ENCODE measurements at places on chromosomes 7 and 10.

DNA sequence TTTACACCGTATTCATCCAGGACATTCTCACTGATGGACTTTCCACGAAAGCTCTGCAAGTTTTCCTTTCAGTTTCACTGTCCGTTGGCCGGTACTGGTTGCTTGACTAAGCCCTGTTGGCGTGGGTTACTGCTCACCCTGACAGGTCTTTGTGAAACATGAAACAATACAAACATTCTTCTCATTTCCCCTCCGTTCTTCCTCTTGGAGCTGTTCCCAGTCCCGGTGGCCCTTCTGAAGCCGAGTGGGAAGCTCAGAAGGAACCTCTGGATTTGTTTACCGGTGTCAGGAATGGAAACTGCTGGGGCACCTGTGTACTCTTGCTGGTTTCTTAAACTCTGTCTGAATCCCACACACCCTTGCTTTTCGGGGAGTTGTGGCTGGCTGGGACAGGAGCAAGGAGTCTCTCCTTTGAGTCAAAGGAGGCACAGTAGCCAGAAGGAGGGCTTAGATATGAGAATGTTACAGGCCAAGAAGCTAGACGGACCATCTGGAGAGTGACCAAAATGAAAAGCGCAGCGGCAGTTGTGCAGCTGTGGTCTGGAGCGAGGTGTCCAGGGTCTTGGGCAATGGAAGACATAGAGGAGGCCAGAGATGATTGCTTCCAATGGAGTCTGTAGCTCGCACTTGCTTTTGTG, 45.7 kb downstream of the LYZL2 start:
- no peak for DNase-seq

DNA sequence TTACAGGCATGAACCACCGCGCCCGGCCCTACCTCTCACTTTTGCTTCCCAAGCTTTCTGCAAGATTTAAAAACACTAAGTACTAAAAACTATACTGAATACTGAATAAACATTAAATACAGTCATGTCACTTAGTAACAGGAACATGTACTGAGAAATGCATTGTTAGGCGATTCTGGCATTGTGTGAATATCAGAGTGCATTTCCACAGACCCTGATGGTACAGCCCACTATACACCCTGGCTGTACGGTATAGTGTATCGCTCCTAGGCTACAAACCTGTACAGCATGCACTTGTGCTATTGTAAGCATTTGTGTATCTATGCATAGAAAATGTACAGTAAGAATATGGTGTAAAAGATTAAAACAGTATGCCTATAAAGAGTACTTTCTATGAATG, 29.1 kb downstream of the PDIA4 start:
- no peak for DNase-seq

GRCh38 chr7:18019555-18019954, 8.1 kb downstream of the PRPS1L1 start:
- DNase-seq, result no peak

DNA sequence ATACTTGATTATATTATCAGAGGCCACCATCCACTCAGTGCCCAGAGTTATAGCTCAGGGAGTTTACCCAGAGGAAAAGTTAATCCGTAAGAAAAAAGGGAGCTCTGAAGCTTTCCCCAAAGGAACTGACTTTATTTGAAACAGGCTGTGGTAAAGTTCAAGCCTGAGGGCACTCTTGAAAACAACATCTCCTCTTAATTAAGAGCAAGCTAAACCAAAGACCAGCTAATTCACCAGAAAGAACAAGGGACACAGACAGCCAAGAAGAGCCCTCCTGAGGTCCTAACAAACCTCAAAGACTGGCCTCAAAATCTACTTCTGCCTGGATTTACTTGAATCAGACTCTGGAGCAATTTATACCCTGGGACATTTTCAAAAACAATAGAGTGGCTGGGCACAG, 159.6 kb upstream of the CHST15 start:
- no peak for DNase-seq

- DNase-seq, result no peak
Observed at GRCh38 chr10:60869652-60870415, 74.2 kb downstream of the RHOBTB1 start.

GRCh38 chr7:11613292-11613930, 218.6 kb downstream of the THSD7A start:
- DNase-seq, result no peak

- no peak for DNase-seq
Observed at GRCh38 chr7:157235357-157236333, 96.9 kb downstream of the UBE3C start.

GRCh38 chr7:4211261-4211660, 470.8 kb upstream of the FOXK1 start:
- no peak for DNase-seq

- DNase-seq, result no peak
Observed at GRCh38 chr10:76291175-76291574, 859.8 kb downstream of the LRMDA start.

- peak; percentile 4 for DNase-seq
Observed at GRCh38 chr10:93115661-93116383, 42.1 kb downstream of the CYP26A1 start.

DNA sequence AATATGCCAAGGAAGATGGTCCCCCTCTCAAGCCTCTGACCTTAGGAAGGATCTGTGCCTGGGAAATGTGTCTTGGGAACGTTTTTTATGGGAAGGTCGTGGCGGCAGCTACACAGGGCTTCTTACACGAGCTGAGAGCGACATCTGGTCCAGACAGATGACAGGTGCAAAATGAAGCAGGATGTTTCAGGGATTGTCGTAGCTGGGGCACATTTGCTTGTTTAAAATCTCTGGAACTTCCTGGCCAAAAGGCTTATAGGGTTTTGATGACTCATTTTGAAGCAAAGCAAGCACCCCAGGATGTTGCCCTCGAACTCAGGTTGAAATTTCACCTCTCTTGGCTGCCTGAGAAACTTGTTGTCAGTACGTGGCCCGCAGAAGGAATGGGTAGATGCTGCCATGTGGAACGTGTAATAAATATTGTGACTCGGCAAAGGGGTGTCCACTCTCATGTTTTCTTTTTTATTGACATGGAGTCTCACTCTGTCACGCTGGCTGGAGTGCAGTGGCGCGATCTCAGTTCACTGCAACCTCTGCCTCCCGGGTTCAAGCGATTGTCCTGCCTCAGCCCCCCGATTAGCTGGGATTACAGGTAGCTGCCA, 117.5 kb downstream of the CAMK1D start:
- peak; percentile 66 for DNase-seq

GRCh38 chr10:48645600-48645999, 39.1 kb upstream of the WDFY4 start:
- no peak for DNase-seq

DNA sequence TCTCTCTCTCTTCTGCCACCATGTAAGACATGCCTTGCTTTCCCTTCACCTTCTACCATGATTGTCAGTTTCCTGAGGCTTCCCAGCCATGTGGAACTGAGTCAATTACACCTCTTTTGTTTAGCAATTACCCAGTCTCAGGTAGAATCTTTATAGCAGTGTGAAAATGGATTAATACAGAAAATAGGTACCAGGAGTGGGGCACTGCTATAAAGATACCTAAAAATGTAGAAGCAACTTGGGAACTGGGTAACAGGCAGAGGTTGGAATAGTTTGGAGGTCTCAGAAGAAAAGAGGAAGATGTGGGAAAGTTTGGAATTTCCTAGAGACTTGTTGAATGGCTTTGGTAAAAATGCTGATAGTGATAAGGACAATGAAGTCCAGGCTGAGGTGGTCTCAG, 15.6 kb downstream of the GALNTL5 start:
- DNase-seq, result no peak

GRCh38 chr7:9149499-9150082, 716.2 kb downstream of the NXPH1 start:
- no peak for DNase-seq

DNA sequence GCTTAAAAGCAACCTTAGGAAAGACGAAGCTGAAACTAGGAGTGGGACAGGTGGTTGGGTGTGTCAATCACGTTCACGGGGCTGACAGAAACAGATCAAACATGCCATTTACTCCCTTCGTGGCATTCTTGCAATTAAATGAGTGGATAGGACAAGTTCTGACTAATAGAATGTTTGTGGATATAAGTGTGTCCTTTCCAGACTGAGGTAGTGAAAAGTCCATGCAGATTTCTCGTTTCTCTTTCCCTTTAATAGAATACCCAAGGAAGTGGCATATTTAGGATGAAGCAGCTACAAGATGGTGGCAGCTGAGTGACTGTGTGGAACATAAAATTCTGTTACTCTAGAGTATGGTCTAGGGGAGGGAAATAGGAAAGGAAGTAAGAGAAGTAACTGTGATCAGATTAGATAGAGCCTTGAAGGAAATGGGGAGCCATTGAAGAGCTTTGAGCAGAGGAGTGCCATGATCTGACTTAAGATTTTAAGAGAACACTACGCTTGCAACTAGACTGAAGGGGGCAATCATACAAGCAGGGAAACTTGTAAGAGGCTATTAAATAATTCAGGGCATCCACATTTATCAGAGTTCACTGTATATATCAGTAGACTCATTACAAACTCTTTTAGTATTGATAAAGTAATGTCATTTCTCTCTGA, 46.3 kb upstream of the HYAL4 start:
- no peak for DNase-seq

DNA sequence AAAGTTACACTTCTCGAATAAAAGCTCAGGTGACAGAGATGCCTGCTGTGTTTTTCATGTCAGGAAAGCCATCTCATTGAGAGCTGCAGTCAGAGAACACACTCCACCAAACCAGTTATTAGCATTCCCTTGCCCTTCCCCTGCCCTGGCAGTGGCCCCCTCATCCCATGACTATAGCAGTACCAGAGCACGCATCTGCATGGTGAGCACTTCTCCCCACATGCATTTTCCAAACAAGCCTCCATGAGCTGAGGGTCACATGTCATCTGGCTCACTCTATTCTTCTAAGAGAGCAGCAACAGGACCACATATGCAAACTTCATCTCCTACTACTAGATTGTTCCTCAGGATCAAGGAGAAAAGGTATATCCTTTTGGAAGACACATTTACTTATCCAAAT, 42.4 kb upstream of the FGL2 start:
- DNase-seq, result no peak

DNA sequence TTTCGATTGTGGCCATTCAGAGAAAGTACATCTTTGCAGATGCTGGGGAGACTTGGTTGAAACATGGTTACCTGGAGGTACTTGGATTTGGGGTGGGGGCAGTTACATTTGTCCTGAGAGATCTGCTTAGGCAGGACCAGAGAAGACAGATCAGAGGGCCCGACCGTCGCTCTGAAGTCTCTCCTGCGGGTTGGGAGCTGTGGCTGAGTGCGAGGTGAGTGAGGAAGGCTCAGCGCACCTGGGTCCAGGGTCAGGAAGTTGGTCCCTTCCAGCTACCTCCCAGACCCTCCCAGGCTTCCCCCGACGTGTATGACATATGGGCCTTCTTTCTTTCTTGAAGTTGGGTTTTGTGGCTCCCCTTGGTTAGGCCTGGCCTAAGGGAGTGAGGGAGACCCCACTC, 56.3 kb downstream of the LHPP start:
- no peak for DNase-seq

DNA sequence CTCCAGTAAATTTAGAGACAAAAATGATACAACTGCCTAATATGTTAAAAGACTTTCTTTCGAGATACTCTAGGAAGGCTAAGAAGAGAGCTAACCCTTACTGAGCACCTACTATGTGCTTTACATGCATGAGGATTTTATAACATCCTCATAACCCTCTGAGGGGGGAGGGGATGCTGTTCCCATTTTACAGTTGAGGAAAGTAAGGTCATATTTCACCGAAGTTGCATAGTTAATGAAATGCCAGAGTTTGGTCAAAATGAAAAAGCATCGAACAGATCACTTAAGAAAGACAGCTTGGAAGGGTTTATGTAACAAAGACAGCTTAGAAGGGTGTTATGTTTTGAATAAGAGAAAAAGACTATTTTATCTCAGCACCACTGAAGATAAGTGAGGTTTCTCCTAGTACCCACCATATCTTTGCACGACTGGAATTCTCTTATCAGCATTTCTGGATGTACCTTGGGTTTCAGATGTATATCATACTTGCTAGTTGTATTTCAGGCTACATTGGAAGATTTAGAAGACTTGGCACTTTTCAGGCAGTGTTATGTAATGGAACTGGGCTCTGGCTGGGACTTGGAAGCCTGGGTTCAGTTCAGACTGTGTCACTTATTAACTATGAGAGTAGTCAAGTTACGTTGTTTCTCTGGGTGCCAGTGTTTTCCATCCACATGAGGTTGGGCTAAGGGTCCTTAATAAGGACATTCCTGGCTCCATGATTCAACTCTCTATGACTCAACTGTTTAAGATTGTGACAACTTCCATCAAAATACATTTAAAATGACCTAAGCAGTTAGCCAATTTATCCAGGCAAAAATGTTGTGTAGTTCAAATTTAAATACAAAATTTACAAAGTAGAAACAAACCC, 6.0 kb downstream of the RHOBTB1 start:
- no peak for DNase-seq

- DNase-seq, result no peak
Observed at GRCh38 chr7:99790407-99790806, 6.4 kb upstream of the CYP3A4 start.

DNA sequence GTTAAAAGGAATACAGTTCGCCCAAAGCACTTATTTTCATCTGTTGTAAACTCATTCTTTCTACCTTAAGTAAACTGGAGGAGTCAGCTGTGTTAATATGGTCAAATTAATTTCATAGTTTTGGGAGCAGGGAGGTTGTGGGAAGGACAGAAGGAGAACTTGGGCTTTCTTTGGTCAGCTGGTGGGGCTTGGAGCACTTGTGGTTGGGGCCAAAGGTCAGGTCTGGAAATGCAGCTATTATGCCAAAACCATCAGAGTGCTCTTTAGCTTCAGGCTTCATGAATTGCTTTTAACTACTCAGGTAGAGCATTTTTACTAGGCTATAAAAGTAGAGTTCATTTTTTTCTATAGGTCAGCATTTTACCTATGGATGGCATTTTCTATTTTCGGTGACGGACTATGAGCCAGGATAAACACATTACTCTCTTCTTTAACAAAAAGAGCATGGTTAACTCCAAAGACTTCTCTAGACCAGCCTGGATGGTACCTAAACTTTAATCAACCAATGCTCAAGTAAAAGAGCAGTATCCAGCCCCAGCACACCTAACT, 30.0 kb downstream of the STEAP4 start:
- no peak for DNase-seq

GRCh38 chr10:33151344-33151864, 183.1 kb downstream of the NRP1 start:
- DNase-seq, result no peak

GRCh38 chr10:98474628-98475027, 27.9 kb upstream of the HPS1 start:
- no peak for DNase-seq

- no peak for DNase-seq
Observed at GRCh38 chr10:90855126-90855525, 2.7 kb downstream of the HTR7 start.

DNA sequence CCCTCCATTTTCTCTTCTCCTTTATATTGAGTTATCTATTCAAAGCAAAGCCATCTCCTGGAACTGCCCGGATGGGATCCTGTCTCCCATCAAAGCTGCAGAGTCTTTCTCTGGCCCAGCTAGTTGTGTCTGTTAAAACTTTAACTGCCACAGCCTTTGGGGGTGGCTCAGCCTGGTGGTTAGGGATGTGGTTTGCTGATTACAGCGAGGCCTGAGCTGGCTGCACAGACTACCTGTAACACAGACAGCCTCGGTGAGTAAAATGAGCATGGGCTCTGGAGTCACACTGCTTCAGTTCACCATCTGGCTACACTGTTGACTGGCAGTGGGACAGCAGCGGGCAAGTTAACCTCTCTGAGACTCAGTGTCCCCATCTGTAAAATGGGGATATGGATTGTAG, 18.4 kb upstream of the HABP2 start:
- no peak for DNase-seq

- DNase-seq, result no peak
Observed at GRCh38 chr10:11698691-11699549, 43.3 kb upstream of the ECHDC3 start.
